NCI-H460 (cell line): ENCODE measurements at places on chromosomes 13 and 19. TPM values are rescaled to one million over a fixed set of nuclear protein-coding genes. Genes with fewer than 3 reads are reported as not detected.

The CGB1 gene
- not detected in 2 replicates for total RNA-seq

- no peak for DNase-seq
Measured at GRCh38 chr13:104111031-104111430, 1044.8 kb upstream of the SLC10A2 start.

- DNase-seq: no peak
Measured at GRCh38 chr13:110216398-110217041, 90.4 kb downstream of the COL4A1 start.

- DNase-seq: no peak
Measured at GRCh38 chr19:43934055-43934984, 762 bp downstream of the ZNF45 start.

DNA sequence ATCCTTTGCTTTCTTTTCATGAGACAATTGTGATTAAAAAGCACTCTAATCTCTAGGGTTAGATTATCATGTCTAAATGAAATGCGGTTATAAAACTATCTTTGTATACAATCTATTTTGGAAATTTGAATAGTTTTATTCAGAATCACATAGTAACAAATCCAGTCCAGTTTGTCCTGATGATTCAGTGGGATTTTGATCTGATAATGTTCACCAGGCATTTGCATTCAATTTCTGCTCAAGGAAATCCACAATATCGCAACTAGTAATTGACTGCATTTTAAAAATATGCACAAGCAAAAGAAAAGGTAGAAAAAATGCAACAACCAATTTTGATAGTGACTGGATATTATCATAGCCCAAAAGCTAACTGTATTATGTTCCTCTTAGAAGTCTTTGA lies 63.8 kb downstream of the ITGBL1 start:
- no peak for DNase-seq

GRCh38 chr13:40982772-40983171 lies 36.3 kb downstream of the ELF1 start:
- DNase-seq: no peak

DNA sequence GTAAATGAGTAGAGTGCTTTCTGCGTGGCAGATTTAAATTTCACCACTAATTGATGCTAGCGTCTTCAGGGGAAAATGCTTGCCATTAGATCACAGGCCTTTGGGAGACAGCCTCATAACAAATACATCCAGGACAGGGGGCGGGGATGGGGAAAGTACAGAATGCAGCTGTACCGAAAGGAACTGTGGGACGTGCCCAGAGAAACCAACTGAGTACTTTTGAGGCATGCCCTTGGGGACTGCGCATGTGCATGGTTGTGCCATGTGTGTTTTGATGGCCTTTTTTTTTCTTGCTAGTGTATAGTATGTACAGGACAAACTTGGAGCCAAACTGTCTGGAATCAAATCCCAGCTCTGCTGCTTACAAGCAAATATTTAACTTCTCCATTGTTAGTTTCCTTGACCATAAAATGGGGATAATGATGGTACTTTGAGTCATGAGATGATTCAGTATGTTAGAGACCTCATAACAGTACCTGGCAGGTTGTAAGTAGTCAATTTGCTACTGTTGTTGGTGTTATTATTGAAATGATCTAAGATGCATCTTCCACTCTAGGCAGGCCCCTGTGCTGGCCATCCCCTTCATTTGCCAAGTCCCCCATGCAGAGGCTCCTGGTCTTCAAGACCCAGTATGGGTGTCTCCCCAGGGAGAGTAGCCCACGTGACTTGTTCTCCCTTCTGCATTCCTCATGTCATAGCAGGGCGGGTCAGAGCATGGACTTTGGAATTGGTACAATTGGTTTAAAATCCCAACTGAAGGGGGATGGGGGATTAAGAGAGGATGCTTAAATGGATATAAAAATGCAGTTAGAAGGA lies 68.3 kb upstream of the NPAS1 start:
- no peak for DNase-seq
